ENCODE measurements at places on chromosomes 7 and 10.

GRCh38 chr7:73366127-73366526, 38.2 kb downstream of the FKBP6 start:
- DNase-seq: no peak

DNA sequence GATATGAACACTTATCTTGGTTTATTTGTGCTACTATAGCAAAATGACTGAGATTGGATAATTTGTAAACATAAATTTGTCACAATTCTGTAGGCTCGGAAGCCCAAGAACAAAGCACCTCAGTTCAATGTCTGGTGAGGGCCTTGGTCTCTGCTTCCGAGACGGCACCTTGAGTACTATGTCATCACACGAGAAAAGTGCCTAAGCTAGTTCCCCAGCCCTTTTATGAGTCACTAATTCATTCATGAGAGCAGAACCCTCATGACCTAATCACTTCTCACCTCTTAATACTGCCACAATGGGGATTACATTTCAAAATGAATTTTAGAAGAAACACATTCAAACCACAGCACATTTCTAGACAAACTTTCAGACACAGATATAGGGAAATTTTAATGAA, 52.0 kb upstream of the PRSS1 start:
- DNase-seq: no peak

GRCh38 chr7:87797798-87798403, 78.3 kb downstream of the SLC25A40 start:
- peak; percentile 2 for DNase-seq

- no peak for DNase-seq
Observed at GRCh38 chr7:22429386-22429785, 70.6 kb downstream of the STEAP1B start.

DNA sequence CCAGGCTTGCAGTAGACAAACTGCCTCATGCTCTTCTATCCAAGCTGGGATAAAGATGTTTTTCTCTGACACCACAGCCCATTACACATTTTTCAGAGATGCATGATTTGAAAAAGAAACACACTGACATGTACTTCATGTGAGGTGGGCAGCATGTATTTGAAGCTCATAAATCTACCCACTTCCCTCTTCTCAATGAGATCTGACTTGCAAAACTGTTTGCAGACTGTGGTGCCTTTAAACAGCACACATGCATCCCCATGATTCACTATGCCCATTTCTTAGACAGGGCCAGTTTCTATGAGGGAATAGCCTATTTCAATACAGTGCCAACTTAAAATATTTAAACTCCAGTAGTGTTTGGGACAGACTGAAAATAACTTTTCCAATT, 109.8 kb downstream of the GLI3 start:
- DNase-seq: no peak

- no peak for DNase-seq
Observed at GRCh38 chr7:118046086-118046485, 137.9 kb upstream of the LSM8 start.

- no peak for DNase-seq
Observed at GRCh38 chr10:78764436-78764835, 304.3 kb upstream of the ZMIZ1 start.

GRCh38 chr7:149226840-149227494, 12.5 kb upstream of the ZNF212 start:
- DNase-seq: no peak

All from H54 (cell line).